Activated naive CD8-positive, alpha-beta T cell treated with anti-CD3 and anti-CD28 coated beads, Interleukin-2, amount 10 ng/mL, durations not matched to agents 7 days and 5 days (primary cell): ENCODE measurements at places on chromosomes 12 and 14.

- H3K4me3 ChIP-seq, result no peak overlapping the region
- H3K4me1 ChIP-seq, result peaks cover 8% of the 10 kb centered on the region
- no peaks in the 10 kb centered on the region for H3K36me3 ChIP-seq
- no peak for DNase-seq
- H3K27ac ChIP-seq, result no peak overlapping the region
- H3K27me3 ChIP-seq, result peaks cover 20% of the 10 kb centered on the region
Observed at GRCh38 chr12:109545826-109546225, 27.5 kb downstream of the MMAB start.

DNA sequence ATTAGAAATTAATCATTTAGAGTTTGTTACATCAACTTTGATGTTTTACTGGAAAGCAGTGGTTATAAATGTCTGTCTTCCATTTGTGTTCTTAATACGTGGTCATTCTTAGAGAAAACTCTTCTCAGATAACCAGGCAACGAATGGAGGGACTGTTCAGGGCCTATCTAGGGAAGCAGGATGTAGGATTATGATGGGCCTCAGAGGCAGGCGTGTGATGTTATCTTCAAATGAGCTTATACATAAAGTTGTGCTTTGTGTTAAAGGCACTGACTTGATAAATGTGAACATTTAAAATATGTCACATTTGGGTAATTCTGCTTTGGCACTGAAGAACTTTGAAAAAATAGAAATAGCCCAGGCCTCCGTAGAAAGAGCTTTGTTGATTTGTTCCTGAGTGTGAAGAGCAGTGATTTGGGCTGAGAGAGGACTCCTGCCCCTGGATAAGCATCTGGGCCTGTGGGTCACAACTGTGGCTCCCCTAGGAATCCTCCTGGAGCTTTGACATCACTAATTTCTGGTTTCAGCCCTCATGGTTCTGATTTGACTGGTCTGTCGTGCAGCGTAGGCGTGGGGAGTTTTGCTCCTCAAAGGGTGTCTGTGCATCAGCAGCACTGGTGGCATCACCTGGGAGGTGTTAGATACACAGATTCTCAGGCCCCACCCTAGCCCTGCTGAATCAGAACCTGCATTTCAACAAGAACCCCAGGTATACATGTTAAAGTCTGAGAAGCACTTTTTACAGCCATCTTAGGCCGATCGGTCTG, 55.4 kb downstream of the SAMD4A start:
- H3K27ac ChIP-seq, result no peak overlapping the region
- H3K36me3 ChIP-seq, result peaks cover 12% of the 10 kb centered on the region
- no peak for DNase-seq
- H3K4me1 ChIP-seq, result peaks cover 18% of the 10 kb centered on the region

DNA sequence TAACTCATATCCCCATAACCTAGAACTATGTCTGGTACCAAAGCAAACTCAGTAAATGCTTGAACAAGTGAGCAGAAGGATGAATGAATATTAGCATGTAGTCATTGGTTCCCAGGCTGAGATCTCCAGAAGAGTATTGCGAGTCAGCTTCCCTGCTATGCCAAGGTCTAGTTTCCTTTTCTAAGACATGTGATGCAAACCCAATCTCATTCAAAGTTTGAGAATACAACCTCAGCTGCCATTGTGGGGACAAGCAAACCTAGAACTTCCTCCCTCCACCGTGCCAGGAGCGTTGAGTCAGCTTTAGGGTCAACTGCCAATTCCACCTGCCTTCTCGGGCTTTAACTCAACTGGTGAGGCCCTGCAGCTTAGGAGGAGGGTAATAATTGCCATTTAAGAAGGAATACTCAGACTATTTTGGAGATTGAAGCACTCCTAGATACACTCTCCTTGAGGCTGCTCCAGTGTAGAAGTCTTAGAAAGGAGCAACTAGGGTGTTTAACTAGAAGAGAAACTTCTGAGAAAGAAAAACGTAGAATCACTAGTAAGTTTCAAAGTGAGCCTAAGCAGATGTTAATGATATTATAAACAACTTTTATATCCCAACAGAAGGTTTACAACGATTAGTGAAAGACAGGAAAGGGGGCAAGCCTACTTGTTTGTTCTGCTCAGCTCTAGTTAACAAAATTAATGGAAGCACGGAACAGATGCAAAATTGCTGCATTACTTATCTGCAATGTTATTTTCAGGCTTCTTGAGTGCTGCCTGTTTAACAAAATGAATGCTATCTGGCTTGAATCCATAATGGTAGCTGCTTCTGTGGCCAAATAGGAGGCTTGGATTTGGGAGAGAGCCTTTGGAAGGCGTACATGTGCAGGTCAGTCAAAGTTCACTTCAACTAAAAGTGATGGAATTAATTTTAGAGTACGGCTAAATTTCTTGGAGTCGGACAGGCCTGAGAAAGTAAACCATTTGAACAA, 96.9 kb downstream of the HELB start:
- peaks cover 9% of the 10 kb centered on the region for H3K4me1 ChIP-seq
- no peak overlapping the region for H3K4me3 ChIP-seq
- H3K27ac ChIP-seq, result no peak overlapping the region
- no peaks in the 10 kb centered on the region for H3K36me3 ChIP-seq
- H3K27me3 ChIP-seq, result peaks cover 30% of the 10 kb centered on the region

- H3K27me3 ChIP-seq, result peaks cover 15% of the 10 kb centered on the region
- H3K36me3 ChIP-seq, result no peaks in the 10 kb centered on the region
- no peak for DNase-seq
- H3K4me3 ChIP-seq, result no peak overlapping the region
Observed at GRCh38 chr14:93669632-93670031, 118.7 kb downstream of the PRIMA1 start.

DNA sequence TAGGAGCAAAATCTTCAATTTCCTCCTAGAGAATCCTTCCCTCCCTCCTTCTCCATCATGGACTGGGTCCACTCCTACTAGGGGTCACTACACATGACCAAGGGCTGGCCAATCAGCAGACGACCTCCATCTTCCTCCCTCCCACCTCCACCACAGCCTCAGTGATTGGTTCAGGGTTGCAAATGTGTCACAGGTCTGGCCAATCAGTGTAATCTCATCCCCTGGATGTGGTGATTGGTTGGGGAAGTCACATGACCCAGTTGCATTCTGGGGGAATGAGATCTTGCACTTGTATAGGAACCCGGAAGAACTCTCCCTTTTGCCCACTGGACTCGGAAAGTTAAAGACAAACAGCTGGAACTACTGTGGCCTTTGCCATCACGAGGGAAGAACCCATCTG, 169.2 kb downstream of the PIWIL1 start:
- no peak overlapping the region for H3K27ac ChIP-seq
- H3K4me3 ChIP-seq, result no peak overlapping the region
- no peaks in the 10 kb centered on the region for H3K36me3 ChIP-seq
- no peak for DNase-seq
- H3K4me1 ChIP-seq, result no peaks in the 10 kb centered on the region

- H3K27me3 ChIP-seq, result no peaks in the 10 kb centered on the region
- no peak for DNase-seq
- H3K4me1 ChIP-seq, result no peaks in the 10 kb centered on the region
Observed at GRCh38 chr12:88553941-88554658, 26.2 kb downstream of the KITLG start.

DNA sequence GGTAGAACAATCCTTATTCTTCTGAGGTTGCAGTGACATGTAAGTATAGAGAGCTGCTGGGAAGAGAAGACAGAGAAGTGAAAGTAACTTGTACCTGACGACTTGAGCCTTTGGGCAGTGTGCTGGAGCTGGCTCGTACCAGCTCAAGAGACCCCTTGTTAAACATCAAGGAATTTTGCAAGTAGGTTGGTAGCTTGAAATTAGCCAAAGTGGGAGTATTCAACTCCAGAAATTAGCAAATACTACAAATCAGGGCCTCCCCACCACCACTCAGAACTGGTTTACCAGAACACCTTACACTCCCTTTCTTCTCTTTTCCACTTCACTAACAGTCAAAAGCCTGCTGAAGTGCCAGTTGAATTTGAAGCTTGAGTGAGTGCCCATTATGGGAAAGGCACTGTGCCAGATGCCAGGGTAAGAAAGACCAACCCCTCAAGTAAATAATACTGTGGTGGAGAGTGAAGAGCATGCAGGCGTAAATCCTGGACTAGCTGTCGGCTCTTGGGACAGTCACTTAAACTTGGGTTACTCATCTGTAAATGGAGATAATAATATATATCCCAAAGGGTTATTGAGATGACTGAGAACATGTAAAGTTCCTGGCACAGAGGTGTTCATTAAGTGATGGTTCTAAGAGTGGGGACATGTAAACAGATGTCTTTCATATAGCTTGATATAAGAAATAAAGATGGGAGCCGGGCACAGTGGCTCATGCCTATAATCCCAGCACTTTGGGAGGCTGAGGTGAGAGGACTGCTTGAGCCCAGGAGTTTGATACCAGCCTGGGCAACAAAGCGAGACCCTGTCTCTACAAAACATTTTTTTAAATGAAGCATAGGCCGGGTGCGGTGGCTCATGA, 27.0 kb upstream of the EID3 start:
- no peak for DNase-seq
- peak overlapping the region; percentile 72 for H3K27ac ChIP-seq
- H3K4me1 ChIP-seq, result peaks cover 12% of the 10 kb centered on the region

DNA sequence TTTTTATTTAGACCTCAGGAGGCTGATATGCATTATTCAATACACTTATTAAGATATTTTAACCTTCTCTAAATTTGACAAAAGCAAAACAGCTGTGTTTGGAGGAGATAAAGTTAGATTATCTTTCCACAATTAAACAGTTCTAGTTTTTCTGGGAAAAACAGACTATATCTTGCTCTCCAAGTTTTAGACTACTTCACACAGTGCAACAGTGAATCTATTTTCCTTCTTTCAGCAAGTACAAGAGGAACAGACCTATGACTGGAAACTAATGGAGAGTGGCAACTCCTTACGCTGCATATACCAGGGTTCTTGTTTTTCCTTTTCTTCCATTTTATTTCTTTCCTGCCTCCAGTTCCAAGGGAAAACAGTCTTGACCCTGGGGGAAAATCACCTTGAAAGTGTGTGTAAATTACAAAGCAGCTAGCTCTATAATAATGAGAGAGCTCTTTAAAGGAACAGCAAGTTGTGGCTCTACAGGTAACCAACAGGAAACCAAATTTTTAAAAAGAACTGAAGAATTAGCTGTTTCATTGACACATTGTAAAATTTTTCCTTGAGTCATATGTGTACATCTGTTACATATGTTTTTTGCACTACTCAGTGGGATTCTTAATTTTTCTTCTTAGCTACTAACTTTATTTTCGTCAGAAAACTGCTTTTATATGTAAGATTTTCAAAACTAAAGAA, 27.4 kb downstream of the DNM1L start:
- no peak overlapping the region for H3K4me3 ChIP-seq
- no peak for DNase-seq
- no peak overlapping the region for H3K27ac ChIP-seq
- no peaks in the 10 kb centered on the region for H3K27me3 ChIP-seq
- H3K4me1 ChIP-seq, result peaks cover 10% of the 10 kb centered on the region

- no peak for DNase-seq
- no peaks in the 10 kb centered on the region for H3K36me3 ChIP-seq
- no peaks in the 10 kb centered on the region for H3K4me1 ChIP-seq
- no peak overlapping the region for H3K4me3 ChIP-seq
- peaks cover 2% of the 10 kb centered on the region for H3K27me3 ChIP-seq
Observed at GRCh38 chr14:99327050-99327449, 55.1 kb upstream of the BCL11B start.

GRCh38 chr14:99551034-99551922, 52.7 kb downstream of the CCDC85C start:
- no peak overlapping the region for H3K27ac ChIP-seq
- no peaks in the 10 kb centered on the region for H3K27me3 ChIP-seq
- no peak overlapping the region for H3K4me3 ChIP-seq
- no peak for DNase-seq
- H3K36me3 ChIP-seq, result no peaks in the 10 kb centered on the region
- H3K4me1 ChIP-seq, result no peaks in the 10 kb centered on the region

- no peak for DNase-seq
- H3K27me3 ChIP-seq, result no peaks in the 10 kb centered on the region
- no peak overlapping the region for H3K27ac ChIP-seq
- H3K4me3 ChIP-seq, result no peak overlapping the region
Observed at GRCh38 chr12:6845395-6845794, 4.7 kb downstream of the GNB3 start.

DNA sequence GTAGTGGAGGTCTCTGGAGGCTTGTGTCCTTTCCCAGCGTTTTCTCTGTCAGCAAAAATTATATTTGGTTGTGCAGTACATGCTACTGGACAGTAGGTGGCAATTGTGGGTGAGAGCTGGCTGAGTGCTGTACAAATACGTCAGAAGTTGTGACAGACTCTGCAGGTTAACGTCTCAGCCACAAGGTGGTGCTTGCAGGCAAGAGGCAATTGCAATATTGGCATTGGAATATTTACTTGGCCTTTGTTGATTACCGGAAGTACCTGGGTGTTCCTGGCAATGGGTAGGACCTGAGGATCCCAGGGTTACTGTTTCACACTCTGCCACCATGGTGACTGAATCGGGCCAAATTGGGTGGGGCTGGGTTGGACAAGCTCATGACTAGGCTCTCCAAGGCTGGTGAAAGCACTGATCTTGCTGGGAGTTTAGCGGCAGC, 333.9 kb upstream of the LMO3 start:
- no peaks in the 10 kb centered on the region for H3K36me3 ChIP-seq
- no peak for DNase-seq
- no peak overlapping the region for H3K4me3 ChIP-seq
- no peaks in the 10 kb centered on the region for H3K27me3 ChIP-seq

- no peaks in the 10 kb centered on the region for H3K36me3 ChIP-seq
- no peak for DNase-seq
- H3K27me3 ChIP-seq, result peaks cover 3% of the 10 kb centered on the region
- H3K27ac ChIP-seq, result no peak overlapping the region
Observed at GRCh38 chr12:2486796-2487195, 308.0 kb upstream of the FKBP4 start.

DNA sequence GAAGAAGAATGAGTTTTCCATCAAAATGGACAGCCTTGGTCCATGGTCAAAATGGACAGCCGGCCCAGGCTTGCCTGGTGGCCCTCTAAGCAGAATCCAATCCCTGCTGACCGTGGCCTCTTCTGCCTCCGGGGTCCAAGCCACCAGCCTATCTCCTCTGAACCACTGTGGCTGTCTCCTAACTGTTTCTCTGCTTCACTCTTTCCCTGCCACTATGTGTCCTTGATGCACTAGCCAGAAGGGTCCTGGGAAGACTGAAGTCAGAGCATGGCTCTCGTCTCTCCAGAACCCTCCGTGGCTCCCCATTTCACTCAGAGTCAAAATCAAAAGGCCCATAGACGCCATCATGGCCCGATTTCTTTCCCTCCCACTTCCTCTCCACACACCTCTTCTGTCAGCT, 8.5 kb upstream of the FZD10 start:
- no peaks in the 10 kb centered on the region for H3K27me3 ChIP-seq
- no peak for DNase-seq
- H3K27ac ChIP-seq, result no peak overlapping the region
- H3K4me1 ChIP-seq, result no peaks in the 10 kb centered on the region
- H3K36me3 ChIP-seq, result no peaks in the 10 kb centered on the region

DNA sequence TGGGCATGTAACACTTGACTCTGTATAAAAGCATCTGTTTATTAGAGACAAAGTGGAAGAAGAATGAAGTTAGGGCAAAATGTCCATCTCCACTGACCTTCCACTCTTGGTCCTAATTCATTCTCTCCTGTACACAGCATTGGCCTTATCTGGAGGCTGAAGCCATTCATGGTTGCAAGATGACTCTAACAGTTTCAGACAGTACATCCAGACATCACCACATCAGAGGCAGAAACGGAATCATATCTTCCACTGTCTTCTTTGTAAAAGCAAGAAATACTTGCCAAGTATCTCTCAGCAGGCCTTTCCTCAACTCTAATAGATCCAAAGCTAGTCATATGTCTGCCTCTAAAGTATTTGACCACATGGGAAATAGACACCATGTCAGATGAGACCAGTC, 41.1 kb downstream of the PTHLH start:
- peaks cover 18% of the 10 kb centered on the region for H3K27me3 ChIP-seq
- no peaks in the 10 kb centered on the region for H3K4me1 ChIP-seq
- no peak overlapping the region for H3K4me3 ChIP-seq
- no peaks in the 10 kb centered on the region for H3K36me3 ChIP-seq
- DNase-seq, result no peak
